ENCODE measurements at places on chromosomes 2 and 18.

DNA sequence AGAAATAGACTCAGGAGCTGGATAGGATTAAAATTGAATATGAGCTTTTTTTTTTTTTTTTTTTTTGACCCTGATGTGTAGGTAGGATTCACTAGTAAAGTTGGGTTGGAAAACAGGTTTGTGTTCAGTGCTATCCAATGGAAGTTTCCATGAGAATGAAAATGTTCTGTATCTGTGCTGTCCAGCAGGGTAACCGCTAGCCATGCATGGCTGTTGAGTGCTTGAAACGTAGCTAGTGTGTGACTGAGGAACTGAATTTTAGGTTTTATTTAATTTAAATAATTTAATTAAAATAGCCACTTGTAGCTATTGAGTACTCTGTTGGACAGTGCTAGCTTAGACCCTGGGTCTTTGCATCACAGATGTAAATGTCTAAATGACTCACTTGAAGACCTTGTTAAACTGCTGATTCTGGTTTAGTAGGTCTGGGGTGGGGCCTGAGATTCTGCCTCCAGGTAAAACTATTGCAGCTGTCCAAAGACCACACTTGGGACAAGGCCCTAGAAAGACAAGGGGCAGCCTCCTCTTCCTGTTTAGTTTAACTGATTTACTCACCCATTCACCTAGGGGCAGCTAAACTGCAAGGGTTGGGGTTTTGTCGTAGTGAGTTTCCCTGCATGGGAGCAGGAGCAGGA is 84.7 kb upstream of the STON1 start:
- no peak for DNase-seq

DNA sequence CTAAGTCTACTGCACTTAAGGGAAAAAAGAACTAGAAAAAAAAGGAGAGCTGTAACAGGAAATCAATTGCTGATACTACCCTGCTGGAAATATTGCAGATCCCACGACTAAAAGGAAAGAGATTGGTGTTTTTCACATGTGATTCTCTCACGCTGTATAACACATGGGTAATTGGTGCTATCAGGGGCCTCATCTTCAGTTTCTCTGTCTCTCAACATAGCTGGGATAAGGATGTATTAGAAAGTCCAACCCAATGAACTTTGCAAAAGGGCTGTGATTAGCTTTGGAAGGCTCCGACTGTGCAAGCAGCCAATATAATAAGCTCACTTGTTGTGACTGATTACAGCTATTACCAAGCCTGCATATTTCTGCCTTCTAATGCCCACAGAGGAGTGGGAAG is 133.4 kb downstream of the NRP2 start:
- no peak for DNase-seq

- peak; percentile 15 for DNase-seq
Observed at GRCh38 chr2:98835831-98836385, 100.1 kb downstream of the CRACDL start.

DNA sequence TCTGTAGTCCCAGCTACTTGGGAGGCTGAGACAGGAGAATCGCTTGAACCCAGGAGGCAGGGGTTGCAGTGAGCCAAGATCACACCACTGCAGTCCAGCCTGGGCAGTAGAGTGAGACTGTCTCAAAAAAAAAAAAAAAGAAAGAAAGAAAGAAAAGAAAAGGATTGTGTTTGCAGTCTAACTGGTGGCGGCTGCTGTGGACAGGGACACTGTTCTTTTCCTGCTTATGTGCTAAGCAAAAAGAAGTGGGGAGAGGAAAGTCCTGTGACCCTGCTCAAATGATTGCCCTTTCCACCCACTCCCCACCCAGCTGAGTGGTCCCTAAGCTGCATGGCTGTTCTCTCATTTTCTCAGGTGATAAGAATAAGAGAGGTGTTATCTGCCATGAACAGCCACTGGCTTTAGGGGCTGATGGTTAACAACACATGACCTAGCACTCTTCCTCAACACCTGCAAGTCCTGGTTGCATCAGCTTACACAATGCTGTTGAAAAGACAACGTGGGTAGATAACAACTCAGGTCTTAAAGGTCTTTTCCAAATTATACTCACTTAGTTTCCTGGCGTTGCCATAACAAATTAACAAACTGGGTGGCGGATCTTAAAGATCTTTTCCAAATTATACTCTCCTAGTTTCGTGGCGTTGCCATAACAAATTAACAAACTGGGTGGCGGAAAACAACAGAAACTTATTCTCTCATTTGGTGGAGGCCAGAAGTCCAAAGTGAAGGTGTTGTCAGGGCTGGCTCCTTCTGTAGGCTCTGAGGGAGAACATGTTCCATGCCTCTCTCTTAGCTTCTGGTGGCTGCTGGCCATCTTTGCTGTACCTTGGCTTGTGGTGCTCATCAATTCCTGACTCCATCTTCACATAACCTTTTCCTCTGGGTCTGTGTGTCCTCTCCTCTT is 90.3 kb upstream of the RTN4 start:
- DNase-seq: no peak

GRCh38 chr2:220533485-220533884 is 906.1 kb downstream of the SLC4A3 start:
- DNase-seq: peak; percentile 1

- no peak for DNase-seq
Observed at GRCh38 chr2:169649278-169649677, 44.9 kb downstream of the CFAP210 start.

DNA sequence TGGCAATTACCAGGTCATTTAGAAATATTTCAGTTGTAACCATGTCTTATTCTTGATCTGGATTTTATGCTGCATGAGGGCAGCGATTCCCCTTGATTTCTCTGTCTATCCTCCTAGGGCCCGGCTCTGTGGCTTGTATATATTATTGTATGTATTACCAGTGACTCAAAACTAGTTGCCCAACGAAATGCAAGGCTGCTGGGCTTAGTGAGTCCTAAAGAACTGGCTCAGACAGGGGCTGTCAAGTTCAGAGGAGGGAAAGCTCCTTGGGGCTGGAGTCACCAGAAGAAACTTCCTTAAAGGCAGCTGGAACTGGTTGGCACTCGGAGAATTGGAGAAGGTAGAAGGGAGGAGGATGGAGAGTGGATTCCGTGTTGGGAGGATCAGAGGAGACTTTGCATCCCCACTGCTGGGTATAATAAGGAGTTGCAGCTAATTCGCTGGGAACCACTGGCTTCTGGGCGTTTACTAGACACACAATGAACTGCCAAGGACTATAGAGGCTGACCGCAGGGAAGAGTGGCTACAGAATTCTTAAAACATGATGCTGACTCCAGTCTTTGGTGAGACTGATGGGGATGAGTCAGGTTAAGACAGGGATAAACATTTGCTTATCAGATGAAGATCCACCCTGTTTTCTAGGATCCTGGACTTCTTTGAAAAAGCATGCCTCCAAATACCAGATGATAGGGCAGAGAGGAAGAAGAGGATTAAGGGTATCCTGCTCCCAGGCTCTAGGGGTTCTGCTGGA is 104.3 kb downstream of the PRKCE start:
- DNase-seq: no peak

GRCh38 chr2:5561006-5561405 is 131.2 kb upstream of the SOX11 start:
- no peak for DNase-seq

Data from stimulated activated CD4-positive, alpha-beta T cell treated with anti-CD3 and anti-CD28 coated beads, Interleukin-15, amount 100 ng/mL, for 48 hours (primary cell).